ENCODE measurements at places on chromosomes 13 and 19. TPM values are rescaled to one million over a fixed set of nuclear protein-coding genes. Genes with fewer than 3 reads are reported as not detected.

Gene CCDC169
- 0.54 TPM for total RNA-seq

Gene NDUFA7
- 20.6 TPM for total RNA-seq

Gene CGB1
- total RNA-seq: not detected

Gene ZSCAN4
- not detected for total RNA-seq

Gene NCCRP1
- total RNA-seq: not detected

DNA sequence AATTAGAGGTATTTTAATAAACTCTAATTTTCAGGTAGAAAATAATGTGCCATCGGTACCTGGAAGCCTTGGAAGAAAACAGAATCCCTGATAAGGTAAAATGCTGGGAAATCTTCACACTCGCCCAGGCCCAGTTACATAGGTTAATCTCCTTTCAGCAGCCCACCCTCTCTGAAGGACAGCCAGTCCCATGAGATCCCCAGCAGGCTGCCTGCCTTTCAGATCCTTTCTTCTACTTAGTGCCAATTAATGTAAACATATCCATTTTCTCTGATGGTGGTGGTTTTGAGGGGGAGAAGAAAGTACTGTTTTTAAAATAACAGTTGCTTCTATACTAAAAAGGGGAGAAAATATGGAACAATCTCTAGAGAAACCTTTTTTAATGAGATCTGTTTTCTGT lies 12.2 kb downstream of the SMAD9 start:
- DNase-seq: no peak
- H3K36me3 ChIP-seq: peaks cover 2% of the 10 kb centered on the region
- H3K27ac ChIP-seq: no peak overlapping the region
- H3K4me1 ChIP-seq: peaks cover 8% of the 10 kb centered on the region
- no peak overlapping the region for H3K4me3 ChIP-seq
- no peaks in the 10 kb centered on the region for H3K27me3 ChIP-seq

- H3K27ac ChIP-seq: no peak overlapping the region
- DNase-seq: no peak
- H3K27me3 ChIP-seq: no peaks in the 10 kb centered on the region
- peaks cover 22% of the 10 kb centered on the region for H3K4me1 ChIP-seq
- no peaks in the 10 kb centered on the region for H3K36me3 ChIP-seq
These were observed 106.4 kb upstream of the SERP2 start for GRCh38 chr13:44267203-44267602.

GRCh38 chr13:111011899-111012298 lies 97.0 kb upstream of the ANKRD10 start:
- H3K4me3 ChIP-seq: no peak overlapping the region
- DNase-seq: no peak
- peaks cover 3% of the 10 kb centered on the region for H3K4me1 ChIP-seq
- no peaks in the 10 kb centered on the region for H3K36me3 ChIP-seq

DNA sequence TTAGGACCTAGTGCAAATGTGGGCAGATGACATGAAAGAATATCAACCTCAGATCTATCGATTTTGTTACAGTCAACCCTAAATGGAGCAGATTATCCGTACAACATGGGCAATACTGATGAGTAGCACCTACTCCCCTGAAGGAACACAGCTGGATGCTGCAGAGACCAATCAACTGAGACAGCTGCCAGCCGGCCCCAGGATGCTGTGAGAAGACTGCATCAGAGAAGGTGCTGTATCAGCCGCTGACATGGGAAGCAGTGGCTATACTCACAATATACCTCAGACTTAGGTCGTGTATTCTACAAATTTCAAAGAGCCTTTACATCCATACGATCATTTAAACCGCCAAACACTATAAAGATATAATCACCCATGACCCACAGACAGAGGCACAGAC lies 95.9 kb upstream of the FNDC3A start:
- H3K4me3 ChIP-seq: no peak overlapping the region
- H3K36me3 ChIP-seq: no peaks in the 10 kb centered on the region
- peaks cover 12% of the 10 kb centered on the region for H3K27me3 ChIP-seq
- no peak overlapping the region for H3K27ac ChIP-seq
- H3K4me1 ChIP-seq: no peaks in the 10 kb centered on the region

GRCh38 chr19:3774621-3775373 lies 2.8 kb upstream of the RAX2 start:
- H3K27me3 ChIP-seq: peaks cover 5% of the 10 kb centered on the region
- H3K4me1 ChIP-seq: no peaks in the 10 kb centered on the region
- DNase-seq: no peak
- no peak overlapping the region for H3K27ac ChIP-seq

Measured in IMR-90 (cell line).